Gastroesophageal sphincter (tissue), 4 donors: ENCODE measurements at places on chromosomes 7 and 10. TPM values are rescaled to one million over a fixed set of nuclear protein-coding genes. Genes with fewer than 3 reads are reported as not detected.

DNA sequence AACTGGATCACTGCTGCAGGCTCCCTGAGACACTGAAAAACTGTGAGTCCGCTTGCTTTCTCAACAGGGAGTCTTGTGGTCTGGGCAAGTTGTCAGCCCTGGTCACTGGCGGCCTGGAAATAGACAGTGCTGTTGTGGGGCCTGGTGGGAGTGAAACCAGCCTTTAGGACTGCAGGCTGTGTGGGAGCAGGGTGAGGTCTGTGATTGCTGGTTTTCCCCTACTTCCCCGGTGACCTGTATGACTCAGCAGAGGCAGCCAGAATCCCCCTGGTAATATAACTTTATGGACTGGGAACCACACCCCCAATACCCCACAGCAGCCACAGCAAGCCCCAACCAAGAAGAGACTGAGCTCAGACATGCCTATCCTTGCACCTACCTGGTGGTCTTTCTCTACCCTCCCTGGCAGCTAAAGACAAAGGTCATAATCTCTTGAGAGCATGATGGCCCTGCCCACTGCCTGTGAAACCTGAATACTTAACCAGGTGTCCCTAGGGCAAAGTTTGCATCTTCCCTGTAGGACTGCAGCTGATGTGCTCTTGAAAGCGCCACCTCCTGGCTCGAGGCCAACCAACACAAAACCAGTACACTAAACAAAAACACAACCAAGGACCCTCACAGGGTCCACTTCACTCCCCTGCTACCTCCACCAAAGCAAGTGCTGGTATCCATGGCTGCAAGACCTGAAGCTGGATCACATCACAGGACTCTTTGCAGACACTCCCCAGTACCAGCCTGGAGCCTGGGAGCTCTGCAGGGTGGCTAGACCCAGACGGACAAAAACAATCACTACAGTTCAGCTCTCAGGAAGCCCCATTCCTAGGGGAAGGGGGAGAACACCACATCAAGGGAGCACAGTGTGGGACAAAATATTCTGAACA, 7.2 kb upstream of the ADAM22 start:
- no peak for ATAC-seq

- peak; percentile 28 for ATAC-seq
Measured at GRCh38 chr7:84492098-84493034, 297.8 kb upstream of the SEMA3A start.

DNA sequence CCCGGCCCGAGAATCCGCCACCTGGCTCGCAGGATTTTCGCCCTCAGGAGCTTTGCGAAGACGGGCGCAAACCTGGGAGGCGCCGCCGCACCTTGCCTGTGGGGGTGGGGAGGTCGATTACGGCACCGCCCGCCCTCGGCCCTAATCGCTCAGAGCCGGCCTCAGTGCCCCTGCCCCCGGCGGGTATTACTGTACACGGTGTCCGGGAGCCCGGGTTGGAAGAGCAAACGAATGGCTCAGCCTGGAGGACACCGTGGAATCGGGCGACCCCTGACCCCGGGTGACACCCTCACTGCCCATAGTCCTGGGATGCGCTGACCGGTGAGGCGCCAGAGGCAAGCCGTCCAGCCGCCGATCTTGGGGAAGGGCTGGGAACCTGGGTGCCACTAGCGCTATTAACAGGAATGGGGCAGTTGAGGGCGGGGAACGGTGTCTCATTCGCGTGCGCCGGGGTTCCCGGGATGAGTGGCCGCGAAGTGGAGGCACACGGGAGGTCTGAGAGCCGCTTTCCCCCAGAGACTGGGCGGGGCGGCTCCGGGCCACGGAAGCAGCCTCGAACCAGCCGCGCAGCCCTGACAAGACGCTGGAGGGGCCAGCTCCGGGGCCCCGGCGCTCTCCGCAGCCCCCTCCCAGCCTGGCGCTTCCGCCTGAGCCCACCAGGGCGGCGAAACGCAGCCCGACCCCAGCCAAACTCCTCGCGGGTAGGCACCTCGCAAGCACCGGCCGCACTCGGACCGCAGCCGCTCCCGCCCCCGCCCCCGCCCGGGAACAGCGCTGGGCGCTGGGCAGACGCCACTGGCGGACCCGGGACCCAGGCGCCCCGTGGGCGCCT, 167.5 kb downstream of the NRF1 start:
- no peak for ATAC-seq

GRCh38 chr7:47357863-47358262, 224.0 kb downstream of the TNS3 start:
- ATAC-seq = no peak

The GOLGA7B gene
- 0.31 TPM for total RNA-seq

GRCh38 chr7:37388811-37389210, 59.9 kb downstream of the ELMO1 start:
- ATAC-seq = no peak

The CFAP46 gene
- 0.30 TPM for total RNA-seq

The CTTNBP2 gene
- 17.4 TPM for total RNA-seq

The FAM20C gene
- total RNA-seq = 87.5 TPM

DNA sequence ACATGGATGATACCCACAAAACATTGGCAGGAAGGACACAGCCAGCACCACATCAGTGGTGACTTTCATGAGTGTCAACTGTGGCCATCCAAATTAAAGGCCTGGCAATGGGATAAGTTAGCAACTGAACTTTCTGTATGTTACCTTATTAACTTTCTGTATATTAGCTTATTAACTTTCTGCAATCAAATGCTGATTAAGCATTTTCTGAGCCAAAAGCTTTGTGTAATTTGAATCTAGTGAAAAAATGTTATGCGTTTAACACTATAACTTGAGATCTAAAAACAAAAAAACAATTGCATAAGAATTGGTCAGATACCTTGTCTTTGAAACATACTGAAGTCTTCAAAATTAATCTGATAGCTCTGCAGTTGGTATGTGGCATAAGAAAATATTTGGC, 159.3 kb downstream of the ZNF33B start:
- no peak for ATAC-seq

The CACNB2 gene
- total RNA-seq = 158 TPM

- ATAC-seq = peak; percentile 78
Measured at GRCh38 chr7:68840991-68841390, 757.3 kb upstream of the AUTS2 start.

DNA sequence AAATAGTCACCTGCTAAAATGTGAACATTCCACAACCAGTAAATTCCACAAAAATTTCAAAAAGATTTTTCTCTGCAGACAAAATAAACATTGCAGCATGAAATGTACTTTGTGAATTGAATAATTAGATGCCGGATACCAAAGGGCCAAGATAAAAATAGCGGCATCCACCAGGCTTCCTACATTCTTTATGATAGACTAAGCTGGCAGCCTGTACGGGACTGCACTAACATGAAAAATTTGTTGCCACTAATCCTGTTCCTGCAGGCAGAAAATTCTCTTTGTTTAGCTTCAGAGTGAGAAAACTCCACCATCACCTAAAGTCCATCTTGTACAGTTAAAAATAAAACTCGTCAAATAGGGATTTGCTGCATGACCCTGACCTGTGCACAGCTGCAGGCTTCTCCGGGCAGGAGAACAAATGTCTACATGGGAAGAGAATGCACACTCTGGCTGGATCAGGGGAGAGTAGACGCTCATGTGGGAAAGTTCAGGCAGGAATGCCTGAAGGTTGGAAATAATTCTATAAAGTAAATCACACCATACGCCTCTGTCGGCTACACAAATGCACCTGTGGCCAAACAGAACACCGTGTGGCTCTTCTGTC, 15.6 kb upstream of the ADO start:
- ATAC-seq = peak; percentile 48

The RBM20 gene
- 7.4 TPM for total RNA-seq

The MOGAT3 gene
- total RNA-seq = not detected

- no peak for ATAC-seq
Measured at GRCh38 chr10:44571701-44572100, 186.8 kb upstream of the CXCL12 start.

DNA sequence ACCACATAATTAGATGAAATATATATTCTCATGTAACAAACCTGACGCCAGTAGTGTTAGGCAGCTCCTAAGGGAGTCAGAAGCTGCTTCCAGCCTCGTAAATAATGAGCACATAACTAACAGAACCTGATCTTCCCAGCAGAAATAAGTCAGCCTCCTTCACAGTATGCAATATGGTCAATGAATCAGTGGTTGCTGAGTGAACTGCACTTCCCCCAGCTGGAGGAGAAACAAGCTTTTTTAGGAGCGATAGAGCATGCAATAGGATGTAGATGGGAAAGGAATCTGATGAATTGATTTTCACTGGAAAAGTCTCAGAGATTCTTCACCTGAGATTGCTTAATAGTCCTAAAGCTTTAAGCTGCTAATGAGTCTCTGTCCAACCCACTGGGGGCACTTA, 337.2 kb upstream of the LRGUK start:
- no peak for ATAC-seq

The VWA2 gene
- 0.13 TPM for total RNA-seq

DNA sequence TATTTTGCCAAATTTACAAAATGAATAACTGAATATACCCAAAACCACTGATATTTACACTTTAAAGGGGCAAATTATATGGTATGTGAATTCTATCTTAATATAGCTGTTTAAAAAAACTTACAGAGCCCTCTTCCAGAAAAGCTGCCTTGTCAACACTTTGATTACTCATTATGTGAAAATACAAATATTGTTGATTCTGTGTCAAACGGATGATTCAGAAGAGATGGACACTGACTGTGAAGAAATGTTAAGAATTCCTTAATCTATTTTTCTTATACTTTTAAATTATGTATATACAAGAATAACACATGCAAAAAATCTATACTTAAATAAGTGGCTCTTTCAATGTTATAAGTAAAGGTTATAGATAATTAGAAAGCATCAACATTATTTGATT, 41.5 kb downstream of the SMURF1 start:
- ATAC-seq = no peak

DNA sequence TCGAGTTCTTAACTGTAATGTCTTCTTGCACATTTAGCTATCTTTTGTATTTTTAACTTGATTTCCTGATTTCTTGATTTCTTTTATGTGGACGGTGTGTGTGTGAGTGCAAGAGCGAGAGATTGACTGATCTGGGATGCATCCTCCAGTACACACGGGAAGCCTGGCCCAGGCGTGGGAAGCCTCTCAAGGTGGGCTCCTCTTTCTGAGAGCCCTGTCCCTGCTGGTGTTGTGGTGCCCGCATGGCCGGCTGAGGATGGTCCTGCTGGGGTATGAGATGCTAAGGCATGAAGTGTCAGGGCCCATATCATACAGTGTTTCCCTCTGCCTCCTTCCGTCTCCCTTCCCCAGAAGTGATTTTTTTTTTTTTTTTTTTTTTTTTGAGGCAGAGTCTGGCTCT, 130.8 kb upstream of the TCERG1L start:
- ATAC-seq = no peak

DNA sequence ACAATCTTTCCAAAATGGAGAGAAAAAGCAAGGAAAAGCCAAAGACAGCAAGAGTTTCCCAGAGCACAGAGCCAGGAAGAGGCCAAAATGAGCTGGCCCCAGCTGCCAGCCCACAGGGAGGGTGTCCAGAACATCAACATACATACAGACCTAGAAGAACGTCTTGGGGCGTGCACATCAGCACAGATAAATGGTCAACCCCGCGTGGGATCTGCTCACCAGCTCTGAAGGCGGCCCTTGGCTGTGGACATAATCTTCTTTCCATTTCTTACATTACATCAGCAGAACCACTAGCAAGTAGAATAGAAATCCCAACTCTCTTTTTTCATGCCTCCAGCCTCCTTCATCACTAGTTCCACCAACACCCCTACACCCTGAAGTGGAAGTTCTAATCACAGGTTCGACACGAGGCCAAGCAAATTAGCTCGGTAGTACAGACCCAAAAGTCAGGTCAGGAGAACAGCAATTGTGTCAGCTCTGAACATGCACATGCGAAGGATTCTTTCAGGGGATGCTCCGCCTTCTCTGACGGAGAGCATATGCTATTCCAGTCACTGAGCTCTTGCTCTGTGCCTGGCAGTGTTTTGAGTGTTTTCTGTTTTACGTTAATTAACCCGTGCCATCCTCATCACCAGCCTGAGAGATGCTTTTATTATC, 16.4 kb downstream of the SH3PXD2A start:
- ATAC-seq = no peak

- peak; percentile 93 for ATAC-seq
Measured at GRCh38 chr10:6409971-6410643, 170.0 kb downstream of the PRKCQ start.

DNA sequence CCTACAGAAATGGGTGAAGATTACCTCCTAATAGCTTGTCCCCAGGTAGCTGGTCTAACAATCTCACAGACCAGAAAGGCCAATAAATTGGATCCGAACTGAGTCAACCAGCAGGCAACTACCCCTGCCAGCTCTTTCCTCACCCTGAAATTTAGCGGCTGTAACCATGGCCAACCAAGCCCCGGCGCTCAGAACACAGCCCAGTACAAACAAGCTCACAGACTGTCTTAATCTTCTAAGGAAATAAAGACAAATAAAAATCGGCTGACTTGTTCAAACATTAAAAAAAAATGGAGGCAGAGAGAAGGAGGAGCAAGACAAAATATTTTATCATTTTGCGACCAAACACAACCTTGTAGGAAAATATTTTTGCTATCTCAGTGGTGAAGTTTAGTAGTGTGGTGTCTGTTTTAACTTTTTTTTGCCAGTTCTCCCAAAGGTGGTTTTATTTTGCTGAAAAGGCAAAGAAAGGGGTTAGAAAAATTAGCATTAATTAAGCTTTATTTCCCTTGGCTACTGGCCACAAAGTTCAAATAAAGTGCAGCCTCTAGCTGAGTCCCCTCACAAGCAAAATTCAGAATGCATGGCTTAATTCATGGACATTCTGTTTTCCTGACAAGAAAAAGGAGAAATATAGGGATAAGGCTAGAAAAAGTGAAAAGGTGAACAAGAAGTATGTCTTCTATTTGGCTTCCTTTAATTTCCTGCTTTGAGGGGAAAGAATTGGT, 313.0 kb upstream of the NPVF start:
- ATAC-seq = no peak

- no peak for ATAC-seq
Measured at GRCh38 chr10:132438091-132439024, 41.4 kb downstream of the PWWP2B start.

The ANXA8L1 gene
- total RNA-seq = 0.31 TPM

DNA sequence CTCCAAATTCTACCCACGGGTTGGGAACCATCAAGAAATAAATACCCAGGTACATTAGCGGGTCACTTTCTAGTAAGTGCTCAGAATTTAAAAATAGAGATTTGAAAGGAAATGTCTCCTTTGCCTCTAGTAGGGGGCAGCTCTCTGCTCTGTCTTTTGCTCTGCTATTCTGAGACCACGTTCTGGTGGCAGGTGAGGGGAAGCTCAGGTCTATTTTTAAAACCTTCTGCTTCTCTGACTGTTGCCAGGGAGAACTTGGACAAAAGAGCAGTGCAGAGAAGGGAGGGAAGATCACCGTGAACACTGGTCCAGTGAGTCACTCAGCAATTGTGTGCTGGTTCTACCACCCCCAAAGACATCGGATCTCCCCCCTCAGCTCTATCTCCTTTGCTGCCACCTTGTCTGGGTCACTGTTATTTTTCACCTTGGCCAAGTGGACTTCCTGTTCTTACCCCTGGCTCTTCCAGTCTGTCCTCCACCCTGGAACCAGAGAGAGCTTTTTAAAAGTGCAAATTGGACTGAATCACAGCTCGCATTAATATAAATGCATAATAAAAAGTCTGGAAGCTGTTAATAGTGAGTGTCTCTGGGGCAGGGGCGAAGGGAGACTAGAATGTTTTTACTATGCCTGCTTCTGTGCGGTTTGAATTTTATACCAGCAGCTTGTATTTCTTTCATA, 72.4 kb upstream of the LOXL4 start:
- ATAC-seq = no peak
